Fibroblast of villous mesenchyme (primary cell): ENCODE measurements at places on chromosomes 2 and 18. TPM values are rescaled to one million over a fixed set of nuclear protein-coding genes. Genes with fewer than 3 reads are reported as not detected.

Gene STK39
- total RNA-seq = 15.5 and 27.2 TPM in 2 replicates

Gene IL1RN
- not detected in 2 replicates for total RNA-seq

Gene CKAP2L
- total RNA-seq = 6.8 and 10.4 TPM in 2 replicates

DNA sequence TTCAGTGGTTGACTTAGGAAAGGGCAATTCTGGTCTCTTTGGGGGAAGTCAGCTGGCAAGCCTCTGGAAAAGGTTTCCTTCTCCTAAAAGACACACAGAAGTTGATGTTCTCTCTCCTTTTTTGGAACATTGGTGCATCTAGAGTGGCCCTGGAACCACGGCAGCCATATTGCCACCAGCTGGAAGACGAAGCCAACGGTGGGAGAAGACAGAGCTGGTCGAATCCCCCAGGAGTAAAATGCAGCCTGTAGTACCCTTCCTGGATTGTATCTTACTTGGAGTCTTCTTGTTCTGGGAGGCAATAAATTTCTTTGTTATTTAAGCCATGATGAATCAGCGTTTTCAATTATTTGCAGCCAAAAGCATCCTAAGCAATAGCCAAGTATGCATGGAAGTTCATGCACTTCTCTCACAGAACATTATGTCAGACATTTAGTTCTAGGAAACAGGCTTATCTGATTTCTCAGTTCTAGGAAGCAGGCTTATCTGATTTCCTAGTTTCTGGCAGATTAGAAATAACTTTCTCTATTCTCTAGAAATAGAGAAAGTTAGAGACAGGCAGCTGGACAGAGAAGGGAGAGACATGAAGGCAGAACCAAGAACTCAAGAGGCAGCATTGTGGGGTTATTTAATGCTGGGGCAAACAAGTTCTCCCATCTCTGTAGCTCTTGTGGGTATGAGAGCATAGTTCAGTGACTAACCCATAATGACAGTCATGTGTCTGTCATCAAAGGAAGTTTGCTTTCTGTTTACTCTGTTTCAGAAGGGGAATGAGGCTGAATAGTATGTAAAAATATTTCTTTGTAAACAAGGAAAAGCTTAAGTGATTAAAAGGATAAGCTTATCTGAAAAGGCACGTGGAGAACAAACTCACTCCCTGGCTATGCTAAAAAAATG, 40.5 kb upstream of the NABP1 start:
- peak; percentile 44 for DNase-seq

Gene CTIF
- 71.5 and 86.4 TPM in 2 replicates for total RNA-seq

DNA sequence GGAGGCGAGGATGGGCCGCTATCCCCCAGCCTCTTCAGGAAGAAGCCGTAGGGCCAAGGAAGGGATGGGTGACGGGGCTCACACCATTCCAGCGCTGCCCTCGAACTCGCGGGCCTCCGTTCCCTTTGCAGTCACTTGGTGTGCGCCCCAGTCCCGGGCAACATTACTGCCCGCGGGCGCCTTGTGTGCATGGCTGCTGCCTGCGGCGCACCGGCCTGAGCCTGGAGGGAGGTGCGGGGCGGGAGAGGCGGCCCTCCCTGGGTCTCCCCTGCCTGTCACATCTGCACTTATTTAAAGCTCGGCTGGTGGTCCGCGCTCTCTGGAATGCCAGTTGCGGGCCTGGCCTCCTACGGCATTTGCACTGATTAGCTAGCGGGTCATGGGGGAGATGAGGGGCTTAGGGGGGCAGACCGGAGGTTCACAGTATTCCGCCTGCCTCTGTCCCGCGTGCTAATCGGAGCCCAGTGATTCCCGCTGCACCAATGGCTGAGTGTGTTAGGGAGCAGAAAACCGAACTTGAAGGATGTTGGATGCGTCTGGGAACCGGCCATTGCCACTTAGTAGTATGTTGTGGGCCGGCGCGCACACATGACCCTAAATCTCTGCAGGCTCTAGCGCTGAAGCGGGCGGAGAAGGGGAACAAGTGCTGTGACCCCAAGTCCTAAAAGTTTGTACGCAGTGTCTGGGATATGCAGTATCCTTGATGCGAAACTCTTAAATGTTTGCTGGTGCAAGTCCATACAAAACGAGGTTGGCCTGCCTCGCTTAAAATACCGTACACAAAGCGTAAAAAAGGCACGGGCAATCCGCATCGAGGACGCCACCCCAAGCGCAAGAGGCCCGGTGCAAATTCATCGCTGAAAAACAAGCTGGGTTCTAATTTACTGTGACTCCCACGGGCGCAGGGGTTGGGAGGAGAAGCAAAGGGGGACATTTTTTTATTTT, 161.2 kb upstream of the SIX2 start:
- DNase-seq = no peak

DNA sequence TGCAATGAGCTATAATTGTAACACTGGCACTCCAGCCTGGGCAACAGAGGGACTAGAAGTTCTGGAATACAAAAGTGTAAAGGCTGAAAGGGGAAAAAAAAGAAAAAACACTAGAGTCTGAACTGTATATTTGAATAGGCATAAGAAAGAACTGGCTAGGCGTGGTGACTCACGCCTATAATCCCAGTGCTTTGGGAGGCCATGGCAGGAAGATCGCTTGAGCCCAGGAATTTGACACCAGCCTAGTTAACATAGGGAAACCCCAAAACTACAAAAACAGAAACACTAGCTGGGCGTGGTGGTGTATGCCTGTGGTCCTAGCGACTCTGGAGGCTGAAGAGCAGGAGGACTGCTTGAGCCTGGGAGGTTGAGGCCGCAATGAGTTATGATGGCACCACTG, 70.6 kb downstream of the SAP130 start:
- DNase-seq = no peak

DNA sequence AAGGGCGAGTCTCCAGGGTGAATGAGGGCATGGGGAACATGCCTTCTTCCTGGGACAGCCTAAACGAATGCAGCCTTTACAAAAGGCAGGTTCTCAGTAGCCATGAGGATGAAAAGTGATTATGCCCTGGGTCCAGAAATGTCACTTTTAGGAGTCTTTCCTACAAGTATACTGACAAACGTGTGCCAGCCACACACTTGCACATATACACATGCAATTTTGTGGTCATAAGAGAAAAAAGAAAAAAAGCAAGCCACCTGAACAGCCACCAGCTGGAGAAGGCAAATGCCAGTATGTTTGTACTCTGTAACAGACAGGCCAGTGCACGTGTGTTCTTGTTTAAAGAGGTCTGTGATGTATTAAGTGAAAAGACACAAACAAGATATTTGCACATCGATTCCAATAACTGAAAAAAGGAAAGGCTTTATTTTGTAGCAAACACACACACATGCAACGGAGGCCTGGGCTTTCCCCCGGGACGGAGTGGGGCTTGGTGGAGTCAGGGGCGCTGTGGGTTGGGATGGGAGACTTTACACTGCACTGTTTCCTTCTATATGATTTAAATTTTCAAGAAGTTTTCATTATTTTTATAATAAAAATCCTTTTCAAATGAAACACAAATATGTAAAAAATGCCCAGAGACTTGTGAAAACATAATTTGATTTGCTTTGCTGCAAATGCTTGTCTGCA, 108.4 kb downstream of the FAM210A start:
- no peak for DNase-seq
